ENCODE measurements at places on chromosomes 12 and 14.

DNA sequence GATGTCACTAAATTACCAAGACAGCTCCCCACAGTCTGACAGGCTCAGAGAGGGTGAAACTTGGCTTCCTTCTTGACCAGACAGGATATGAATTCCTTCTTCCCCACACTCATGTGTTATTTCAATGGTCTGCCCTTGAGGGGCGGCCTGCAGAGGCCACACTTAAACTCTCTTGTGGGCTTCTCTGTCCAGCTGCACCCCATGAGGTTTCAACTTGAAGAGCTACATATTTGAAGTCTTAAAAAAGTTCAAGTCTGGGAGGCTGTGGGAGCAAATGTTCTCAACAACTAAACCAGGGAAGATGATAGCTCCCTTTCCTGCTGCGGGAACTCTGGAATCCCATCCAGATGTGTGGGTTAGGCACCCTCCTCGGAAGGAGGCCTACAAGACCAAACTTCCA, 98.3 kb downstream of the TTC7B start:
- no peak for DNase-seq

DNA sequence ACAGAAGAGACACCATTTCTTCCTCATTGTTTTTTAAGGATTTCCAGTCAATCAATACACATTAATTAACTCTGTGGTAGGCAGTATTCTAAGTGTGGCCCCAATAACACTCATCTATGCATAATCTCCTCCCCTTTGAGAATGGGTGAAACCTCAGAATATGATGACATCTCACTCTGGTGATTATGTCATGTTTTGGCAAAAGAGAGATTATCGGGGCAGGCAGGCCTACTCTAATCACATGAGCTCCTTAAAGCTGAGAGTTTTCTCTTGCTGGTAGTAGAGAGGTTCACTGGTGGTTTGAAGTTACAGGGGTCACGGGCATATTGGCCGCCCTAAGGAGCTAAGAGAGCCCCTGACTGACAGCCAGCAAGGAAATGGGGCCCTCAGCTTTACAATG, 7.1 kb upstream of the LGMN start:
- DNase-seq = no peak

GRCh38 chr14:92570674-92571262, 57.2 kb downstream of the RIN3 start:
- no peak for DNase-seq

DNA sequence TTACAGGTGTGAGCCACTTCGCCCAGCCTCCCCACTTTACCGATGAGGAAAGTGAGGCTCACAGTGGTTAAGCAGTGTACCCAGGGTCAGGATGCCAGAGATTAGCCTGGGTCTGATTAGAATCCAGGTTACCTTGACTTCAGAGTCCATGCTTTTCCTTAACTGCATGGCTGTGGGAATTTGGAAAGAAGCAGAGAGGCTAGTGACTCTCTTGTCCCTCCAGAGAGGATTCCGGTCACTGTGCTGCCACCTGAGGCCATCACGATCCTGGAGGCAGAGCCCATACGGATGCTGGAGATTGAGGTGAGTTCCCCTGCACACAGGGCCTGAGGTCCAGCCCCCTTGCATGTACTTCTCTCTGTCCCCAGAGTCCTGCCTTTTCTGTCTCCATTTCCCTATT, 4.7 kb downstream of the REC8 start:
- DNase-seq = no peak

GRCh38 chr12:46548605-46549071, 176.1 kb upstream of the SLC38A2 start:
- no peak for DNase-seq

- peak; percentile 50 for DNase-seq
These were observed 2.8 kb downstream of the PIANP start for GRCh38 chr12:6697584-6698351.

DNA sequence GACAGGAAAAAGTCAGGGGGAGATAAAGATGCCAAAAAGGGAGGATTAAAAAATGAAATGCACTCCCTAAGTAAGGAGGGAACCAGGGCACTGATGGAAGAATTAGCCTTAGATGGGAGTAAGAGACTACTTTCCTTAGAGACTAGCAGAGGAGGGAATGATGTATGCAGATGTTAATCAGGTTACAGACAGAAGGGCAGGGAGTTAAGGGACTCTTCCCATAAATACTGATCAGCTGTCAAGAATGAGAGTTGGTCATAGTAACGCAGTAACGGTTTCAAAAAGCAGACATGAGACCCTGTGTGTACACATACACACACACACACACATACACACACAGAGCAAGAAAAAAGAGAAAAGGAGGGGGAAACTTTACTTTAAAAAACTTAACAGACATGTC, 93.4 kb downstream of the PHLDA1 start:
- no peak for DNase-seq

- DNase-seq = peak; percentile 10
These were observed 493.6 kb downstream of the PCNX1 start for GRCh38 chr14:71400871-71401321.

- no peak for DNase-seq
These were observed 21.3 kb downstream of the CRADD start for GRCh38 chr12:93698307-93699092.

- peak; percentile 60 for DNase-seq
These were observed 70.5 kb downstream of the BCL11B start for GRCh38 chr14:99201351-99202073.

DNA sequence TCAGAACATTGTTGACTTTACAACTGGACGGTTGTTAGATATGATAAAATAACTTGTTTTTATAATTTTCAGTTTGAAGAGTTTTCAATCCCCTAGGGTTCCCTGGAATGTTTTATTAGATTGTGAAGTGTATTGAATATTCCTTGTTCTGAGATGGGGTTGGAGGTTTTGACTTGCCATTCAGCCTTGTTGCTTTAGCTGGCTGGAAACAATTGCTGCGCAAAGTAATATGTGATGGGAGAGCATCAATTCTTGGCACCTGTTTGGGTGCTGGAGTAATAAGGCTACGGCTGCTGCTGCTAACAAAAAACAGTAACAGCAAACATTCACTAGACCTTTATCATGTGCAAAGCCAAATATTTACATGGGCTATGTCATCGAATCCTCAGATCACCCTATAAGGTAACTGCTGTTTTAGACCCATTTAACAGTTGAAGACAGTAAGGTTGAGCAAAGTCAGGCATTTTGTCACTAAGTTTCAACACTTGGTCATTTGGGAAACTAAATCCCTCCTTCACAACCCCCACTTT, 241.0 kb upstream of the TBX3 start:
- no peak for DNase-seq

- no peak for DNase-seq
These were observed 5.7 kb upstream of the KLRK1 start for GRCh38 chr12:10395390-10395998.

DNA sequence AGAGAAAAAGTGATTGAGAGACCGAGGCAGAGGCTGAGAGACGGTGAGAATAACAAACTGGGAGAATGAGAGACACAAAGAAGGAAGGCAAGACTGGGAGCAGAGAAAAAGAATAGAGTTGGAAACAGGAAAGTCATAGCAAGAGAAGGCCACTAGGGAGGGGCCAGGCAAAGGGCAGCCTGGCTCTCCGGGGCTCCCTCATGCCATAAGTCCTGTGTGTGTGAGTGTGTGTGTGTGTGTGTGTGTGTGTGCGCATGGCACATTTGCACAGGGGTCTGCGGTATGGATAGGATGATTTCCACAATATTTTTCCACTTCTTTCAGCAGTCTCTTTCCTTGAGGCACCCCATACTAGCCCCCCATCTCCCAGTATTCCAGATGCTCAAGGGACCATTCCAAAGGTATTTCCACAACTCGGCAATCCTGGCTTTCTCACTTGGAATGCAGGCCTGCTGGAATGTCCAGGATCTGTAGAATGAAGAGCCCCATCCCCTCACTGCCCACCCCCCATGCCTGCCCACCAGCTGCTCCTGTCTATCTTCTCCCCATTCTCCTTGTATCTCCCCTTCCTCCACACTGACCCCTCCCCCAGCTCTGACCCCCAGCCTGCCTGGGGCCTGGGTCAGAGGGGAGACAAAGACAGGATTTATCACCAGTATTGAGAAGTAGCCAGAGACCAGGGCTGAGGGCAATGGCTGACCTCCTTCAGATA, 9.0 kb downstream of the GPR84 start:
- DNase-seq = no peak

DNA sequence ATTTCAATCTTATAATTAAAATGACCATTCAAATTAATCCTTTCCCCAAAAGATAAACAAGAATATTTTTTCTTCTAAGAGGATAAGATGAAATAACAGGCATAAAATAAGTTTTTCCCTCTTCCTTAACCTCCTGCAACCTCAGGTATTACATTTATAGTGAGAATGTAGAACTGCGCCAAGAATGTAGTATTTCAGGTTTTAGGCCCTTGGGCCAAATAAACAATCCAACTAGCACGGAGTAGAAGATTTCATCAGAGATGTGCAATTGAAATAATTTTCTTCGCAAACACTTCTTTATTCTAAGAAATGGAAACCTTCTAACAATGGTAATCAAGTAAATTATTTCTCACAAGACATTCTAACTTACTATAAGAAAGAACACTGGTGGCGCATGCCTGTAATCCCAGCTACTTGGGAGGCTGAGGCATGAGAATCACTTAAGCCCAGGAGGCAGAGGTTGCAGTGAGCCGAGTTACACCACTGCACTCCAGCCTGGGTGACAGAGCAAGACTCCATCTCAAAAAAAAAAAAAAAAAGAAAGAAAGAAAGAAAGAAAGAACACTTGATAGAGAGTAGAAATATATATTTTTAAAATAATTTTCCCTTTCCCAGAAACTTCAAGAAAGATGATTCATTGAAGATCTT, 100.8 kb downstream of the TAOK3 start:
- no peak for DNase-seq

GRCh38 chr14:93892923-93893558, 34.1 kb upstream of the FAM181A start:
- peak; percentile 78 for DNase-seq

- DNase-seq = peak; percentile 59
These were observed 23.8 kb upstream of the LRTM2 start for GRCh38 chr12:1796515-1797010.

GRCh38 chr14:71029236-71029781, 122.0 kb downstream of the PCNX1 start:
- no peak for DNase-seq

GRCh38 chr12:109545826-109546225, 27.5 kb downstream of the MMAB start:
- no peak for DNase-seq

- DNase-seq = no peak
These were observed 52.3 kb downstream of the POLR3B start for GRCh38 chr12:106409878-106410277.

Measured in activated naive CD4-positive, alpha-beta T cell treated with anti-CD3 and anti-CD28 coated beads for 36 hours (primary cell).